ENCODE measurements at places on chromosomes 7 and 10.
A peak's percentile ranks its signal among the peaks of the same experiment; 100 is the strongest.

DNA sequence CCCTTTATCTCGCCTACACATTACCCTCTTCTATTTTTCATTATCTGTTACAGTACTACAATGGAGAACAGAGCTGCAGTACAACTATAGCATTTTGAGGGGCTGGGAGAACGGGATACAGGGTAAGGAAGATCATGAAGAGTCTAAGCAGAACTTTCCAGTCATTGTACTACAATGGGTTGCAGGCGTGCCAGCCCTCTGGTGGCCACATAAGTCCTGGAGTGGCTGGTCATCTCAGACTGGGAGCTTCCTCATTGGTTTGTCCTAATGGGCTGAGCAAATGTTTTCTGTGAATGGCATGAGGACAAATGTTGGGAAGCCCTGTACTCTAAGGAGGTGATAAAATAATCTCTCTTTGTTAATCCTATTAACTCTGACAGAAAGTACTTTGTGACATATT lies 33.0 kb downstream of the TMEM106B start:
- DNase-seq = peak; percentile 16

GRCh38 chr10:116742367-116743265 lies at the start of gene HSPA12A:
Gene HSPA12A, minus strand, starts transcription at chr10:116742566. Its CDS starts 97 bp downstream, at chr10:116742469.
- DNase-seq = peak; percentile 79

DNA sequence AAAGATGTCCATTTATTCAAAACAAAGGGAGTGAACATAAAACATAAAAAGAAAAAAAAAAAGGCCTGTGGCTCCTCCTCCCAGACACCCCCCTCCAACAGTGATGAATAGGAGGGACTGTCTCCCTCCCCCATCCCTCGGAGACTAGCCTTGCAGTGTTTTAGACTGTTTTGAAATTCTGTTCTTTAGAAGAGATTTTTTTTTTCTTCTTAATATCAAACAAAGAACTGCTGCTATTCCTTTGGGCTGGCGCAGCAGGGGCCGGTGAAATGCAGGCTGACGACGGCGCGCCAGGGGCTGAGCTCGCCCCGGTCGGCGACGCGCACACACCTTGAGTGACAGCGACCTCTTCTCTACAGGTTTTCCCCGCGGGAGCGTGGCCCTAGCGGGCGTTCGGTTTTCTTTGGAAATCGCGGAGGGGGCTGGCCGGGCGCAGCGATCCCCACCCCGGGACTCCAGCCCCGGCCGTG lies at the start of gene LANCL2:
LANCL2 (plus strand) TSS at position 133 of the 470 bp plus-strand sequence. CDS start 689 bp downstream, outside the sequence.
- peak; percentile 58 for DNase-seq

DNA sequence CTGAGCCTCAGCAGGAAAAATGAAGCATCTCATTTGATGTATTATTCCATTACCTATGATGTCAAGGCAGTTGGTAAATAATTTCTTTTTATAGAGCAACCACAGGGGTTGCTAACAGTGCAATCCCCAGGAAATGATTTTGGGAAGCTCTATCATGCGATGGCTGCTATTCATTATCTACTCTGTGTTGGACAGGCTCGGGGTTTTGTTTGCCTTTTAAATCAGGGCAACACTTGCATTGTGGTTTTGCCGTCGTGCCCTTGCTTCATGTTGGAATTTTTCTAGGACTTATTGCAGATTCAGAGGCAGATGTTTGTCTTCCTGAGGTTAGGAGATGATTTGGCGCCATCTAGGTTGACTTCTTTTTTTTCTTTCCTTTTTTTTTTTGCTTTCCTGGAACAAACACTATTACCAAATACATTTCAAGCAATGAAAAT lies 128.4 kb downstream of the BICC1 start:
- peak; percentile 99 for DNase-seq

- no peak for DNase-seq
Measured at GRCh38 chr10:77386365-77386764, 251.2 kb downstream of the KCNMA1 start.

- no peak for DNase-seq
Measured at GRCh38 chr7:5682551-5683279, 98.7 kb downstream of the RNF216 start.

DNA sequence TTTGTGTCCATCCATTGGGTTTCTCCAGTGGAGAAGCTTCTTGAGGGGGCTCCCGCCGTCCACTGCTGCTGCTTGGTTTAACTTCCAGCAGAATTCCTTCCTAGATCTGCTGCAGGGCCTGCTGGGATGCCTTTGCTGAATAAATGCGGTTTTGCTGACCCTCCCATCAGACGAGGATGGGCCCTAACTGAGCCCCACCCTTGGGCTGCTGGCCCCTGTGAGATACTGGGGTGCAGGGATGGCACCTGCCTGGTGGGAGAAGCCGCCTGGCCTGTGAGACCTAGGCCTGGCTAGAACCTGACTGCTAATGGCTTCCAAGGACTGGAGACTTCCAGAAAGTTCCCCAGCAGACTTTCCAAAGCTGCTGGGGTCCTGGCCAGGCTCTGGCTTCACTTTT lies 43.8 kb downstream of the ZNF467 start:
- DNase-seq = no peak

GRCh38 chr7:151794508-151795167 lies 82.3 kb downstream of the PRKAG2 start:
- DNase-seq = peak; percentile 57
